ENCODE measurements at places on chromosomes 4 and X. TPM values are rescaled to one million over a fixed set of nuclear protein-coding genes. Genes with fewer than 3 reads are reported as not detected.

- peak; percentile 65 for DNase-seq
Observed at GRCh38 chr4:77564231-77564630, 41.4 kb upstream of the CXCL13 start.

MND1 gene
- total RNA-seq = 7.2 TPM

- DNase-seq = no peak
Observed at GRCh38 chr4:38162240-38162784, 202.1 kb downstream of the PTTG2 start.

- no peak for DNase-seq
Observed at GRCh38 chrX:154737136-154737535, 13.7 kb downstream of the GAB3 start.

GRCh38 chr4:152462047-152462446 lies 73.8 kb downstream of the FBXW7 start:
- no peak for DNase-seq

WNK3 gene
- 2.7 TPM for total RNA-seq

DNA sequence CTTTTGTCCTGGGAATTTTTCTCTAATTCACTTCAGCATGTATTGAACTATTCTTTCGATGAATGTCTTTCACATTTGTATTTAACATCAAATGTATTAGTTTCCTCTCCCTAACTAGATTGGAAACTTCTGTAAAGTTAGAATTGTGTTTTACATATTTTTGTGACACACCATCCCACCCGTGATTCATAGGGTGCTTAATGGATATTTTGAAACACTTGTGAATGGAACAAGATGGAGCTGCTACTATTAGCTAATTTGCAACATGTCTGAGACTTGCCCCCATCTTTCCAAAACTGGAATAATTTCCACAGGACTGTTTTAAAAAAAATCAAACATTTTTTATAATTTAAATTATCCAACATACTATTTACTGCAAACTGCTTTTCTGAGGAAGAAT lies 30.2 kb upstream of the GNPDA2 start:
- DNase-seq = no peak

RAB9B gene
- 36.2 TPM for total RNA-seq

DNA sequence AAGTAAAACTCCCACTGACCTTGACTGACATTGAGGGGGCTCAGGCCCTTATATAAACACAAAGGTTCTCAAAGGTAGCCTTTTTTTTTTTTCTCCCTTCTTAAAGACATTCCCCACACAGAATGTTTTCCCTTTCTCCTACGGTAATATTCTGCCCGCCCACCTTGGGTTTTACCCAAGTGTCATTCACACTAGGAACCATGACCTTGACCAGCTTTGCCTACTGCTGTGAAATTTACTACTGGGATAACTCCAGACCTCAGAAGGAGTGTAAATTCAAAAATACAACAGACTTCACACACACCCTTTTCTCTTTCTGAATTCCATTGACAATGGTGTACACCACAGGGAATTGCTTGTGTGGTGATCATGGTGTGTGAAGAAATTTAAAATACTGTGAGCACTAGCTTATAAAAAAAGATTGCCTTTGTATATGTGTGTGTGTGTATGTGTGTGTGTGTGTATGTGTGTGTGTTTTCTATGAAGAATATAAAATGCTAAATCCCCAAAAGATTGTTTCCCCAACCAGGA lies 589.5 kb upstream of the FTHL17 start:
- no peak for DNase-seq

CNOT6L gene
- 49.4 TPM for total RNA-seq
